ENCODE measurements at places on chromosomes 16 and 17.

DNA sequence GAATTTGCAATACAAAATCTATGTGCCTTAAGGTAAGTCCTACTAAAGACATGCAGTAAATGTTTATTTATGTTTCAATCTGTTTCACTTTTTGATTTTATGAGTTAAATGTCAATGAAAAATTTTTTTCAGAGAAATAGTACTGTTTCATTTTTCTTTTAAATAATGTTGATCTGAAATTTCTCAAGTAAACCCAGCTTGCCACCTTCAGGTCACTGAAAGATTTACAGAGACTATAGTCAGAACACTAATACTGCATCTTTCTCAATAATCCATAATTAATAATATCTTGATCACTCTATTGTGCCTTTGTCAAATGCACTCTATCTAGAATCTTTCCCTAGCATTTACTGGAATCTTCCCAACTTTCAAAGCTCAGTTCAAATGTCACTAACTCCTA, 6.5 kb upstream of the DHX40 start:
- no peaks in the 10 kb centered on the region for H3K27me3 ChIP-seq
- no peak overlapping the region for H3K27ac ChIP-seq
- H3K4me3 ChIP-seq = no peak overlapping the region
- no peaks in the 10 kb centered on the region for H3K4me1 ChIP-seq
- no peaks in the 10 kb centered on the region for H3K36me3 ChIP-seq

DNA sequence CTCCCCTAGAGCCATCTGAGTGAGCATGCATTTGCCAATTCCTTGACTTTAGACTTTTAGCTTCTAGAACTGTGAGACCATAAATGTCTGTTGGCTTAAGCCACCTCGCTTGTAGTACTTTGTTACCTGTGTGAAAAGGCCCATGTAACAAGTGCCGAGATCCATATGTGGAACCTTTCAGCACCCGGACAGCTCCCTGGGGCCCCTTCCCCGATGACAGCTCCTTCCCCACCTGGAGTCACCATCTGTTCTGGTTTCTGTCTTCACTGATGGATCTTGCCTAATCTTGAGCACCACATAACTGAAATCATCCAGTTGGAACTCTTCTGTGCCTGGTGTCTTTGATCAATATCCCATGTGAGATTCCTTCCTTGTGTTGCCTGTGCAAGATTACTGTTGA, 78.9 kb upstream of the EEF2KMT start:
- DNase-seq = no peak
- H3K4me1 ChIP-seq = no peaks in the 10 kb centered on the region
- H3K27me3 ChIP-seq = no peaks in the 10 kb centered on the region

DNA sequence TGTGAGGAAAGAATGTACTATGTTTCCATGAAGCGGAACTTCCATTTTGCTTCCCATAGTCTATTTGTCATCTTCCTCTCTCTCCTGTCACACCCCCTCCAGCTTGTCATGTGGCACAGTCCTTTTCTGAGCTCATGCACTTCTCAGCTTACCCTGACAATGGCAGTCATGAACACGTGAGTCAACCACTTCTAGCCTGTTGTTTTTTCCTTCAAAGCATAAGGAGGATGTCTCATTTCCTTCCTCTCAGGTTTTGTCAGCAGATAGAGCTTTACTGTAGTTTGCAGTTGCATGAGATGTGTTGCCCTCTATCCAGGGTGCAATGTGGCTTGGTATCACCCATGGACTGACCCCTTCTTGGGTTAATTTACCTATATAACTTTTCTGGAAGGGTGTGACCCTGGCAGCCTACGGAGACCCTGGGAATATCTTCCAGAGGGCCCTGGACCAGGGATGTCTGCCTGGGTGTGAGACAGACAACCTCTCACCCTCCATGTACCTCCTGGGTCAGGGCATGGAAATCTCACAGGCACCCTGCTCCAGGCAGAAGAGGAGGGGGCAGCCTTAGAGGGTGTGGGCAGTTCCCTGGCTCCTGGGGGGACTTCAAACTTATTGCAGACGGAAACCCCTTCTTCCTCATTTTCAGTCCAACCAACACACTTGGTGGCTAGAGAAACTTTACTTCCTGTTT, 4.0 kb upstream of the ZNF267 start:
- no peaks in the 10 kb centered on the region for H3K36me3 ChIP-seq
- H3K4me3 ChIP-seq = no peak overlapping the region
- DNase-seq = peak; percentile 52
- H3K27ac ChIP-seq = no peak overlapping the region

DNA sequence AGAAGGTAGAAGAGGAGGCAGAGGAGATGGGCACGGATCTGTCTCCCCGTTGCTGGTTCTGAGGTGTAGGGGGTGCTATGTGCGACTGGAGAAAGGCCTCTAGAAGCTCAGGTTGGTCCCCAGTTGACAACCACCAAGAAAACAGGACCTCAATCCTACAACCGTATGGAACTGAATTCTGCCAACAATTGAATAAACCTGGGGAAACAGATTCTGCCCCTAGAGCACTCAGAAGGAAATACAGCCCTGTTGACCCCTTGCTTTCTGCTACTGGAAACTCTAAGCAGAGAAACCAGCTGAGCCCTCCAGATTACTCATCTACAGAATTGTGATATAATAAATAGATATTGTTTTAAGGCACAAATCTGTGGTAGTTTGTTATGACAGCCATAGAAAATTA, 313.0 kb upstream of the GOT2 start:
- DNase-seq = no peak
- no peaks in the 10 kb centered on the region for H3K27me3 ChIP-seq
- H3K36me3 ChIP-seq = no peaks in the 10 kb centered on the region
- no peaks in the 10 kb centered on the region for H3K4me1 ChIP-seq

DNA sequence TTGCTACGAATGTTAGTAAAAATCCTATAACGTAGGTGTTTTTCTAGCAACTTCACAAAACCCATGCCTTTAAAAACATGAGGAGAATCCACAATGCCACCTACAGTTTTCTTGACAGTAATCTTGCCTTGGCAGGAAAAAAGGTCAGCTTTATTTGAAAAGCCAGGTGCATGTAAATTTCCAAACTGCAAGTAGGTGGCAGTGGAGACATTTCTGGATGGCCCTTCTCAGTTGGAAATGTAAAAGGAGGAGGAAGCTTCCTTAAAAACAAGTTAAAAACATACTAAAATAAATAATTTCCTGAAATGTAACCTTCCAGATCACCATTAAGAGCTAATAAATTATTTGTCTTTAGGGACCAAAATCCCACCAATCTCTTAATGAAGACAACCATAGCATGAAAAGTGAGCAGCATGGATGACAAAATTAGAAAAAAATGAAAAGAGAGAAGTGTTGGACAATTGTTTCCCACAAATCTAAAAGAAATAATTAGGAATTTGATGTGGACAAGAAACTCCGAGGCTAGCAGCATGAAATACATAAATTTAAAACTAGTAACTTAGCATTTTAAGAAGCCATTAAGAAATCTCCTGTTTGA, 152.2 kb downstream of the SNX11 start:
- peaks cover 2% of the 10 kb centered on the region for H3K27me3 ChIP-seq
- H3K27ac ChIP-seq = no peak overlapping the region
- H3K36me3 ChIP-seq = no peaks in the 10 kb centered on the region
- no peak for DNase-seq
- H3K4me1 ChIP-seq = no peaks in the 10 kb centered on the region
- H3K4me3 ChIP-seq = no peak overlapping the region

- no peak overlapping the region for H3K4me3 ChIP-seq
- H3K27me3 ChIP-seq = no peaks in the 10 kb centered on the region
- H3K4me1 ChIP-seq = peaks cover 15% of the 10 kb centered on the region
- no peak for DNase-seq
- H3K36me3 ChIP-seq = no peaks in the 10 kb centered on the region
These were observed 41.4 kb downstream of the ACTG1 start for GRCh38 chr17:81470944-81471817.

GRCh38 chr17:34305606-34306005, 13.6 kb upstream of the CCL8 start:
- DNase-seq = no peak
- no peaks in the 10 kb centered on the region for H3K27me3 ChIP-seq

DNA sequence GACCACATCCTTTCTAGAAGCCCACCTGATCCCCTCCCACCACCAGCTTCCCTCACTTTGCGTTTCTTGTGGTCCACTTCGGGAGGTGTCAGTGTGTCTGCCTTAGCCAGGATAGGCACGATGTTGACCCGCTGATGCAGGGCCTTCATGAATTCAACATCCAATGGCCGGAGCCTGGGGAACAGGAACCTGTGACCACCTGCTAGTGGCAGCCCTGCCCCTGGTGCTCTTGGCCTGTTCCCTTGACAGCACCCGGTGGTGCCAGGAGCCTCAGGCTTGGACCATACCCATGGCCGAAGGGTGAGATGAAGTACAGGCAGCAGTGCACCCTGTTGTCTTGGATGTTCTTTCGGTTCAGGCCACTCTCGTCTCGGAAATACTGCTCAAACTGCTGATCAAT, 7.2 kb upstream of the MTMR4 start:
- no peak for DNase-seq
- H3K27ac ChIP-seq = no peak overlapping the region

DNA sequence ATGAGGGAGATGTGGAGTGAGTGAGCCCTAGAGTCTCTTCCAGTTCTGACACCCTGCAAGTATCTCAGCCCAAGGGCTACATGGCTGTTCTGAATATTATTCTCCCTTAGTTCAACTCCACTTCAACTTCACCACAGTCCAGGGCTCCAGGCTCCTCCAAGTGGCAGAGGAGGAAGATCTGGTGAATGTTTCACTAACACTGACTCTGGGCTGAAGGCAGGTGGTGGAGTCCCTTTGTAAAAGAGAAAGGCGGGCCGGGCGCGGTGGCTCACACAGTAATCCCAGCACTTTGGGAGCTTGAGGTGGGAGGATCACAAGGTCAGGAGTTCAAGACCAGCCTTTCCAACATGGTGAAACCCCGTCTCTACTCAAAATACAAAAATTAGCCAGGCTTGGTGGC, 13.6 kb downstream of the CCDC92B start:
- H3K27ac ChIP-seq = no peak overlapping the region
- no peaks in the 10 kb centered on the region for H3K4me1 ChIP-seq
- H3K27me3 ChIP-seq = peaks cover 5% of the 10 kb centered on the region

Measured in gastrocnemius medialis (tissue), 4 donors.